AG09309 (cell line): ENCODE measurements at places on chromosomes 12 and 14.

GRCh38 chr12:51465491-51465890, 40.9 kb downstream of the SLC4A8 start:
- DNase-seq, result no peak

GRCh38 chr12:130500835-130501330, 163.2 kb downstream of the PIWIL1 start:
- DNase-seq, result no peak

DNA sequence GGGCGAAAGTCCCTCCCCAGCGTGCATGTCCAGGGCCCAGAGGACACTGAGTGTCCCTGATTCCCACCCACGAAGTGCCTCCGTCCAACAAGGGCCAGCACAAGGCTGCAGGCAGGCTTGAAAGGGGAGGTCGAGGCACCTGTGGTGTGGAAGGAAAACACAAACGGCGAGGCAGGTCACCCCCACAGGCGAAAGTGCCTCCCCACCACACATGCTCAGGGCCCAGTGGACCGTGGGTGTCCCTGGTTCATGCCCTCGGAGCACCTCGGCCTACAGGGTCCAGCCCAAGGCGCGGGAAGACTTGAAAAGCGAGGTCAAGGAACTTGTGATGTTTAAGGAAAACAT, 370.4 kb downstream of the ALG10 start:
- no peak for DNase-seq

GRCh38 chr12:131348646-131349045, 362.2 kb upstream of the SFSWAP start:
- no peak for DNase-seq

DNA sequence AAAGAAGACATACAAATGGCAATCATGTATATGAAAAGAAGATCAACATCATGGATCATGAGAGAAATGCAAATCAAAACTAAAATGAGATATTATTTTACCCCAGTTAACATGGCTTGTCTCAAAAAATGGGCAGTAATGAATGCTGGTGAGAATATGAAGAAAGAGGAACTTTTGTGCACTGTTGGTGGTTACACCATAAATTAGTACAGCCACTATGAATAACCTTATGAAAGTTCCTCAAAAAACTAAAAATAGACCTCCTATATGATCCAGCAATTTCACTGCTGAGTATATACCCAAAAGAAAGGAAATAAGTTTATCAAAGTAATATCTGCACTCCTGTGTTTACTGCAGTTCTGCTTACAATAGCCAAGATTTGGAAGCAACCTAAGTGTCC, 151.7 kb downstream of the PDZRN4 start:
- no peak for DNase-seq

DNA sequence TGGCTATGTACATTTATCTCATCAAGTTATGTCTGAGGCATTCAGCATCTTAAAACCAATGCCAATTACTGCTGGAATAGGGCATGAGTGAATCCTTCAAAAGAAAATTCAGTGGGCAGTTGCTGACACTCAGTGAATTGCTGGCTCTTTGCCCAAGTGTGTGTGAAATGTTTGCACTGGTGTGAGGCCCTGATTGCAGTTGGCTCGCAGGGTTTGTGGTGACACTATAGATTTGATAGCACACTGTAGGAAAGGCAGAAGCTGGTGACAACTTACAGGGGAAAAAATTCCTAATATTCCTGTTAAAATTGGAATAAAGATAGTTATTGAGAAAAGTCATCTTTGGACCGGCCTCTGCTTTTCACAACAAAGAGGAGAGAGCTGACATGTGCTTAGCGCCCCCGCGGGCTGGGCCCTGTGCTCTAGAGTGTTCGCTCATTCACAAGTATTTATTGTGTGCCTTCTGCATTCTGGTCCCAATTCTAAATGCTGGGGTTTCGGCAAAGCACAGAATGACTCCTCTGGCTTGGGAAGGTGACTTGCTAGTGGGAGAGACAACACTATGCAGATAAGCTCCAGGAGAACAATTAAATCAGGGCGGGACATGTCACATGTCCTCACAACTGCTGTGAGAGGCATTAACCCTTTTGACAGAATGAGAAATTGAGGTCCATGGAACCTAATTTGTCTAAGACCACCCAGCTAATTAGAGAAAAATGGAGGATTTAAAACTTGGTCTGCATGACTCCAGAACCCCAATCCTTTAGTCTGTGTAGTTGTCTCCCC, 418.7 kb downstream of the NPAS3 start:
- DNase-seq, result no peak

GRCh38 chr14:61690039-61690438, 5.3 kb upstream of the HIF1A start:
- DNase-seq, result no peak

GRCh38 chr14:90246936-90247335, 9.4 kb upstream of the PSMC1 start:
- DNase-seq, result no peak

- no peak for DNase-seq
Observed at GRCh38 chr12:52043386-52044212, 7.6 kb upstream of the NR4A1 start.

DNA sequence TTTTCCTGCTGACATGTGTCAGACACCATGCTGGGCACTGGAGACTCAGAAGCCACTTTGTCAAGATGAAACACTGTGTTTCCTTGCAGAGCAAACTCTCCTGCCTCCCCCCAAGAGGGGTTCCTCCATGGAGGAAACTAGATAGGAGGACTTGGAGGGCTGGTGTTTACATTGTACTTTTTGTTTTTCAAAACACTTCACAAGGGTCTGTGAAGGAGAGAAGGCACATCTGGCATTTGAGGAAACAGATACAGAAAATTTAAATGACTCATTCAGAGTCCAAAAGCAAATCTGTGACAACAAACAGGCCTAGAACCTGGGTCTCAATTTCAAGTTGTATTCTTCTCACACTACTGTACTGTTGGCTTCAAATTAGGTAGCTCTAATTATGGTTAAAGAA, 6.7 kb upstream of the CDKL1 start:
- no peak for DNase-seq

- DNase-seq, result no peak
Observed at GRCh38 chr14:84584511-84584910, 945.4 kb upstream of the FLRT2 start.

DNA sequence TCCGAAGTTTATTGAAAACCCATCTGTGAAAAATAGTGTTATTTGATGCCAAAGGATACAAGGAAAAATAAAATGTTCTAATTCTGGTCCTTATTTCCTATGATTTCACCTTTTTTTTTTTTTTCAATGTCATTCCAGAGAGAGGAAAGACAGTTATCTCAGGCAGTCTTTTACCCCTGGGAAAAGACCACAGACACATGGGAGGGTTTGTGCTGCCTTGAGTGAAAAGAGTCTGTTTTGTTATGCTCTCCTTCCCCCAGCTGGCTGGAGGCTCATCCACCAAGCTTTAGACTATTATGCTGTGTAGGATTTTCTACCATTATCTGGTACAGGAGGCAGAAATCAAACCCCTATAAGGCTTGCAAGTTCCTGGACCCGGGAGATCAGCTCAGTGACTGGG, 151.8 kb downstream of the CRADD start:
- no peak for DNase-seq

GRCh38 chr12:86663716-86664115, 407.5 kb upstream of the MGAT4C start:
- DNase-seq, result no peak

GRCh38 chr12:112380663-112381405, 1.4 kb downstream of the HECTD4 start:
- no peak for DNase-seq

DNA sequence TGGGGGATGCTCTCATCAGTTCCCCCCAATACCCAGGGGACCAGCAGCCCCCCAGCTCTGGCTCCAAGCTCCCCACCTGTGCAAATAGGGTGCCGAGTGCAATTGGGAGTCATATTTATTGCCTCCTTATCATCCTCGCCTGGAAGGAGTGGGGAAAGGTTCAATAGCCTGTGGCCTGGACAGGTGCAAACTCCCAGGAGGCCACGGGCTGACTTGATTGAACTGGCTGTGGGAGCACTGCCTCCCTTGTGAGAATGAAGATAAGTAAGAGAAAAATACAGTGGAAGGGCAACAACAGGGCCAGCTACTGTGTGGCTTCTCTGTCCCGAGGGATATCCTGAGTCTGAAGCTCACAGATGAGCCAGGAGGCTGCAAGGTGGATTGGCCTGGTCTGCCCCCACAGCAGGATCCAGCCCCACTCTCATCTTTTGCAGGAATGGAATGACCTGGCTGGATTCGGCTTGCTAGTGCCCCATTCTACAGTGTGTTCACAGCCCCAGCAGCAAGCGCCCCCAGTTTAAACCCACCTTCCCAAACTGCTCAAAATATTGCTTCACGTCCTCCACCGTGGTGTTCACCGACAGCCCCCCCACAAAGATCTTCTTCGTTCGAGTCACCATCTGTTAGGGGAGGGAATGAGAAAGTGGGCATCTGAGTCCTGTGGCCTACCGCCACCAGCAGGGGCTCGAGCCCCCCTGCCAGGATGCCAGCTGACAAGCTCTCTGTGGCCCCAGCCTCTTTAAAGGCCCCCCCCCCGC, 6.3 kb downstream of the MSI1 start:
- no peak for DNase-seq

GRCh38 chr12:110244829-110245228, 36.2 kb upstream of the ATP2A2 start:
- DNase-seq, result no peak

- DNase-seq, result no peak
Observed at GRCh38 chr12:130719263-130719859, 3.3 kb upstream of the RIMBP2 start.

DNA sequence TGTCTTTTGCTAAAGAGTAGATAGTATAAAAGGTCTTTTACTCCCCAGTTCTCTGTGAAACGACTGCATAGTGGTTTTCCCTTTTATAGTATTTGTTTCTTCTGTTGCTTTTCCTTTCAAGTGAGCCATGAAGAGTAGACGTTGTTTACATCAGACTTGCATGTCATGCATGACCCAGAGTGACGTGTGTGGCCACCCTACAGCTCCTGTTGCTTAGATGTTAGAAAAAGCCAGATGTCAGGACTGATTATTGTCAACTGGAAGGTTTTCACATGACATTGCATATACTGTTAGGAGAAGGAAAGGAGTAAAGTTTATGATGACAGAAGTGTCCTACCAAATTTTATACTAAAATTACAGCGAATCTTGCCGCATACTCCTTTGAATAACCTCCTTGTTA, 1.3 kb upstream of the RD3L start:
- no peak for DNase-seq

- DNase-seq, result no peak
Observed at GRCh38 chr14:96088074-96088473, 48.9 kb downstream of the C14orf132 start.

GRCh38 chr12:45284096-45284901, 68.4 kb downstream of the ANO6 start:
- DNase-seq, result no peak

DNA sequence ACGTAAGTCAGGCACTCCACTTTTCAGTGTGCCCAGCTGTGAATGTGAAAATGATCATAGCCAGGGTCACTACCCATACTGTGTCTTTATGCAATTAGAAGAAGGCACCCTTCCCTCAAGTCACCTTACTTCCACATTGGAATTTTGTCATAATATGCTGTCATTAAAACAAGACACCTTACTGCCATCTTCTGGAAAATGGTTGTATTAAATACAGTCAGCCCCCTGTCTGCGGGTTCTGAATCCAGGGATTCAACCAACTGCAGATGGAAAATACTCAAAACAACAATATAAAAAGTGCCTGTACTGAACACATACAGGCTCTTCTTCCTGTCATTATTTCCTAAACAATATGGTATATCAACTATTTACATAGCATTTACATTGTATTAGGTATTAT, 70.2 kb upstream of the TBX5 start:
- no peak for DNase-seq

DNA sequence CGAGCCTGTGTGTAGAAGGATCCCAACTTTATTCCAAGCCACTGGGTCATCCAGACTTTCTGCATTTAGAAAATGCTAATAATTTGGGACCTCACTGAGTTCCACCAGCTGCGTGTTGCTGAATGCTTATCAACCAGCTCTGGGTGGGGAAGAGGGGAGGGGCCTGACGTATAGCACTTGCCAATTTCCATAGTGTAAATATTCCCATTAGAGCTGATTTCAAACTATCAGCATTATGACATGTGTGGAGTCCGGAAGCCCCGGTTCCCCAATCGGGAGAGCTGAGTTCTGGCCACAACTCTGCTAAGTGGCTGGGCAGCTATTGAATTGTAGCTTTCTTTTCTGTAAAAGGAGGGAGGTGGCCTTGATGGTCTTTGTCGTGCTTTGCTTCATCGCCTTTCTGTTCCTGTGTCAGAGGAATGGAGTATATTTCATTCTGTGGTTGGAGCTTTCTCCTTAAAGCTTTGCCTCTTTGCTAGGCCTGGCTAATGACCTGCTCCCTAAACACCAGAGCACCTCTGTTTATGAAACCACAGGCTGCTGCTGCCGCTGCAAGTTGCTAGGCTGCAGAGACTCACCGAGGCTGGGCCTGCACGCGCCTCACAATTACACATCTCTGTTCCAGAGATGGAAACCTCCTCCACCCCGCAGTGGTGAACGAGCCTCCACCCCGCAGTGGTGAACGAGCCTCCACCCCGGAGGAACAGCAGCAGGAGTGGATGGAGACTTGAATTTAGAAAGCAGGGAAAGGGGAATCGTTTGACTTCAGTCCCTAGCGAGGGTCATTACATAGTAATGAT, 7.7 kb upstream of the BCL7A start:
- no peak for DNase-seq

DNA sequence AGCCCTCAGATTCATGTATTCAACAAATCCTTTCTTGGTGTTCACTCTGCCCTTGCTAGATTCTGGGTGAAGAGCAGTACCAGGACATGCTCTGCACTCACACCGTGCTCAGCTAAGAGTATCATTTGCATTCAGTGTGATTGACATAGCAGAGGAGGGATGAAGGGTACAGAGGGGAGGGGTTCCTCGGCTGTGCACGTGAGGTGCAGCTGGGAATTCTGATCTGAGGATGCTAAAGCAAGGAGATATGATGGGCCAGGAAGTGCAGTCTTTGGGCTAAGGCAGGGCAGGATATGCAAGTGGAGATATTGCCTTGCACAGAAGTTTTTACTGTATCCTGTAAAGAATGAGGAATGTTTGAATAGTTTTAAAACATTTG, 108.6 kb downstream of the FGD4 start:
- no peak for DNase-seq

DNA sequence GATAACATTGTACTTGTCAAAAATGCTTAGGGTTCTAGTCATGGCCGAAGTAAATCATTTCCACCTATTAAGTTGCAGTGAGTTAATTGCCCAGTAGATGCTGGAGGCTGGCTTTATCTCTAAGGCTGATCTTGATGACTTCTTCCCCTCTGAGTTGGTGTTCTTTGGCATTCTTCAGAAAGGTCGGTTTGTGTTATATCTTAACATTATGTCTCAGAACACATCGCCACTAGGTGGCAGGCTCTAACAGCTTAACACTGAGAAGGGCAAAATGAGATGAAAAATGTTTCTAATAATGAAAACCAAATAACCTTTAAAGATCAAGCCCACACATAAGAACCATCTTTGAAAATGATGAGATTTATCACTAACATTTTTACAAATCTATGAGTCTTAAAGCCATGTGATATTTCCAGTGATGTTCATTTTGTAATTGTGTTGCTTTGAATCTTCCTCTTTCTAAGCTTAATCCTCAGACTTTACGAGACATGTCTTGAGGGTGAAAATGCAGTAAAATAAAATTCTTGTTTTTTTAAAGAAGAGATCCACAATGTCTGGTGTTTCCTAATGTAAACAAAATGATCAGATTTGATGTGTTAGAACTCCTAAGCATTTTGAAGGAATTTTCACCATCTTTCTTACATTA, 28.6 kb downstream of the SUDS3 start:
- DNase-seq, result peak; percentile 10

- no peak for DNase-seq
Observed at GRCh38 chr14:104979758-104980610, 1.8 kb upstream of the AHNAK2 start.
